Osteoblast (primary cell): ENCODE measurements at places on chromosomes 4 and X. TPM values are rescaled to one million over a fixed set of nuclear protein-coding genes. Genes with fewer than 3 reads are reported as not detected.

GRCh38 chr4:995311-996026, 2.3 kb upstream of the SLC26A1 start:
- DNase-seq, result no peak

STS gene
- total RNA-seq, result 10.9 and 15.0 TPM in 2 replicates

DNA sequence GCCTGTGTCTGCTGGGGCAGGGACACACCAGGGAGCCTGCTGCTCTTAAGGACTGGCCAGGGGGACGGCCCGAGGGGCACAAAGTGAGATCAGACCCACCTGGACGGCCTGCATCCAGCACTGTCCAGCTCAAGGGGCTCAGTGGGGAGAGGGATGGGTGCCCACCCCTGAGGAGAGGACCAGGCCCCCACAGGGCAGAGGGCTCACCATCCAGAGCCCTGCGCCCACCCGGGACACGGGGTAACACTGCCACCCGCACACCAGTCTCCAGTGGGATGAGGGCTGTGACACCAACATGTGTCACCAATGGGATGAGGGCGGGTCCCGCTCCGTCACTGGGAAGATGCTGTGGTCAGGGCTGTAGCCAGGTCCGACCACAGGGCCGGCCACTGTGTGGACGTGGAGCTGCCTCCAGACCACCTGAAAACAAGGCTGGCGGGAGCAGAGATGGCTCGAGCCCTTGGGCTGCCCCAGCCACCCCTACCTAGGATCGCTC, 13.2 kb downstream of the DGKQ start:
- DNase-seq, result peak; percentile 81

DNA sequence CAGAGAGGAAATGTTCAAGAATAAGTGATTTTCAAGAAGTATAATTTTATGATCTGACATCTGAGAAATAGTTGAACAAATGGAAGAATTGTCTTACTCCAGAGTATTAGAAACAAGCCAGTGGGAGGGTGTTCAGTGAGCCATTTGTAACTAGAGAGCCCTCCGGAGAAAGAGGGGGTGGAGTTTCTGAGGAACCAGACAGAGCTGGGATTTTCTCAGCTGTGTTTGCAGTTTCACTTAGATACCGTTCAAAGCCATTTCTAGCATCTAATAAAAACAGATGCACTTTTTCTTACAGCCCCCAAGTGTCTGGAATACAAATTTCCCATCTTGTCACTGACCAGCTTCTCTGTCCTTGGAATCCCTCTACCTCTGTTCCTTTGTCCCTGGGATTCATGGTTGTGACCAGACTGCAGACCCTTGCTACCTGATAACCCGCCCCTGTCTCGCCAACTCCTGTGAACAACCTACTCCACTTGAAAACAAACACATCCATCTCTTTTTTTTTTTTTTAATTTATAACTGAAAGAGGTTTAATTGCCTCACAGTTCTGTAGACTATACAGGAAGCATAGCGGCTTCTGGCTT, 132.8 kb upstream of the KLF3 start:
- DNase-seq, result peak; percentile 54

S100P gene
- 0.29 and 0.36 TPM in 2 replicates for total RNA-seq
